Activated CD8-positive, alpha-beta memory T cell treated with anti-CD3 and anti-CD28 coated beads for 4 hours (primary cell): ENCODE measurements at places on chromosomes 1 and 21.

- DNase-seq: no peak
These were observed 173.6 kb downstream of the PTGER3 start for GRCh38 chr1:70874063-70874462.

- no peak for DNase-seq
These were observed 40.7 kb upstream of the PRKACB start for GRCh38 chr1:84103197-84103992.

GRCh38 chr1:48688102-48688760, 88.5 kb downstream of the BEND5 start:
- DNase-seq: no peak

DNA sequence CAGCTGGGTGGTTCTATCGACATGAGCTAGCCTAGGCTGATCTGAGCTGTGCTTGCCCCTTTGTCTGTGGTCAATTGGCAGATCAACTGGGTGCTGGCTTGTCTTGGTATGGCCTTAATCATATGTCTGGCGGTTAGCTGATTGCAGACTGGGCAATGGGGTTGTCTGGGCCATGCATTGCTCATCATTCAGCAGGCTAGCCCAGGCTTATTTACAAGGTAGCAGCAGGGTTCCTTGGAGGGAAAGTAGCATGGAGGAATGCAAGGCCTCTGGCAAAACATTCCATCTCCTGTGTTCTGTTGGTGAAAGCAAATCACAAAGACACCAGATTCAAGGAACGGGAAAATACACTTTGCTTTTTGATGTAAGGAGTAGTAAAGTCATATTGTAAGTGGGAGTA, 84.0 kb upstream of the IVNS1ABP start:
- no peak for DNase-seq

GRCh38 chr1:156931211-156931952, 10.9 kb downstream of the LRRC71 start:
- no peak for DNase-seq

GRCh38 chr1:182120411-182121258, 59.1 kb upstream of the ZNF648 start:
- no peak for DNase-seq

- DNase-seq: no peak
These were observed 58.6 kb downstream of the MDM4 start for GRCh38 chr1:204574865-204575163.

GRCh38 chr1:15343729-15344128, 66.0 kb upstream of the EFHD2 start:
- DNase-seq: no peak

- DNase-seq: no peak
These were observed 236.8 kb downstream of the SMYD3 start for GRCh38 chr1:246270236-246270635.

DNA sequence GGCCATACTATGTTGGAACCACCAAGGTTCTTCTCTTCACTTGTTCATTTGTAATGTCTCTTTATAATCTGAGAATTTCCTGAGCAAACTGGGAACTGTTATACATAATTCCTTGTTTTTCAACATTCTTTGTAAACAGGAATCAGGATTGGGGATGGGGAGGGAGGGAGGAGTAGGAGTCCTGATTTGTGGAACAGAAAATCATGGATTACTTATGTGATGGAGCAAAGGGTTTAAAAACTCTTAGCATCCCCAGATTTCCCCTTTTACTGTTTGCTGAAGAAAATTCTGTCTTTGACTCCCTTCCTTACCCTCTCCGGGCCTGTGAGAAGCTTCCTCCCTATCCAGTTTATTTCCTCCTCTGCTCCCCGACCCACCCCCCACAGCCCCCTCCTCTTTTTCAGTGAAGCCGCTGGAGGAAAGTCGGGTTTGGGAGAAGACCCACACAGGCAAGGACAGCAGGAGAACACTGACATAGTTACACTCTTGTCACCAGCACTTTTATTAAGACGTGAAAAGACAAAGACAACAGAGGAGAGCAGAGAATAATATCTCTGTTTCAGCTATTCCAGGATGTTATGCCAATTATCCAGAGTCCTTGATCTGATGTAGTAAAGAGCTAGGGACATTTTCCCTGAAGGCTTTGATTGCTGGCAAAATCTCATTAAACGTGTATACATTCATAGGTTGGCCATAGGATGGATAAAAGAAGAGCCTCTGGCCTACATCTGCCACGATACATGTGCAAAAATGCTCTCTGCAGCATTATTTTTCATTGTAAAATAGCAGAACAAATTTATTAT, 4.6 kb upstream of the NBPF1 start:
- DNase-seq: no peak

- no peak for DNase-seq
These were observed 103.5 kb upstream of the ZBTB40 start for GRCh38 chr1:22347854-22348760.

GRCh38 chr1:62286786-62287224, 32.4 kb downstream of the KANK4 start:
- DNase-seq: no peak

GRCh38 chr1:65434255-65434654, 13.8 kb downstream of the LEPR start:
- DNase-seq: no peak

- no peak for DNase-seq
These were observed 51.4 kb downstream of the LEPR start for GRCh38 chr1:65471861-65472332.

GRCh38 chr21:35113064-35113463, 64.0 kb upstream of the RUNX1 start:
- no peak for DNase-seq

DNA sequence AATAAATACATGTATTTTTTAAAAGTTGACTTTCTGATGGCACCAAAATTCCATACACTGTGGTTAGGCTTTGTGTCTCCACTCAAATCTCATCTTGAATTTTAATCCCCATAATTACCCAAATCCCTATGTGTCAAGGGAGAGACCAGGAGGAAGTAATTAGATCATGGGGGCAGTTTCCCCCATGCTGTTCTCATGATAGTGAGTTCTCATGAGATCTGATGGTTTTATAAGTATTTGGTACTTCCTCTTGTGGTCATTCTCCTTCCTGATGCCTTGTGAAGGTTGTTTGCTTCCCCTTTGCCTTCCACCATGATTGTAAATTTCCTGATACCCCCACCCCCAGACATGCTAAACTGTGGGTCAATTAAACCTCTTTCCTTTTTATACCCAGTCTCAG, 1218.4 kb upstream of the PRMT6 start:
- DNase-seq: no peak

DNA sequence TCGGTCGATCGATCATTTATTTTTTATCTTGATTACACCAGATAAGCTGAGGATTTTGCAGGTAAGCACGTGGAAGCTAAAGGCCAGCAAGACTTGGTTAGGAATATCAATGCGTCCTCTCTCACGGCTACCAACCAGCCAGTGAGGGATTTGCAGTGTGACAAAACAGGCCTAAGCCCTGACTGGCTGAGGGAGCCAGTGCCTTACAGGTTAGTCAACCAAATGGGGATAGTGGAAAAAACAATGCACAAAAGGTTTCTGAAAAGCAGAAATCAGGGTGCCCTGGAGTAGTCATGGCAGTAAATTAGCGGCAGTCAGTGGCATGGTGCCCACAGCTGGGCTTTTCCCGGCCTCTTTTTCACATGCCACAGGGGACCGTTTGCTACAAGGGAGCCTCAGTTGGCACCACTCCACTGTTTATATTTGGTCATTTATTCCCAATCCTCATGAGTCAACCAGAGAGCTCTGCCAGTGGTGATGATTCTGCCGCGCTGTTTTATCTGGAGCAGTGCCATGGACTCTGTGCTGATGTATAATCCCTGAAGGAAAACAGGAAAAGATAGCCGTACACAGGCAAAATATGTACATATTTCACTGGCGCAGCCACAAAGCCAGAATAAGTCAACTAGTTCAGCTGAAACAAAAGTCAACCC, 167.6 kb downstream of the RHOU start:
- no peak for DNase-seq

DNA sequence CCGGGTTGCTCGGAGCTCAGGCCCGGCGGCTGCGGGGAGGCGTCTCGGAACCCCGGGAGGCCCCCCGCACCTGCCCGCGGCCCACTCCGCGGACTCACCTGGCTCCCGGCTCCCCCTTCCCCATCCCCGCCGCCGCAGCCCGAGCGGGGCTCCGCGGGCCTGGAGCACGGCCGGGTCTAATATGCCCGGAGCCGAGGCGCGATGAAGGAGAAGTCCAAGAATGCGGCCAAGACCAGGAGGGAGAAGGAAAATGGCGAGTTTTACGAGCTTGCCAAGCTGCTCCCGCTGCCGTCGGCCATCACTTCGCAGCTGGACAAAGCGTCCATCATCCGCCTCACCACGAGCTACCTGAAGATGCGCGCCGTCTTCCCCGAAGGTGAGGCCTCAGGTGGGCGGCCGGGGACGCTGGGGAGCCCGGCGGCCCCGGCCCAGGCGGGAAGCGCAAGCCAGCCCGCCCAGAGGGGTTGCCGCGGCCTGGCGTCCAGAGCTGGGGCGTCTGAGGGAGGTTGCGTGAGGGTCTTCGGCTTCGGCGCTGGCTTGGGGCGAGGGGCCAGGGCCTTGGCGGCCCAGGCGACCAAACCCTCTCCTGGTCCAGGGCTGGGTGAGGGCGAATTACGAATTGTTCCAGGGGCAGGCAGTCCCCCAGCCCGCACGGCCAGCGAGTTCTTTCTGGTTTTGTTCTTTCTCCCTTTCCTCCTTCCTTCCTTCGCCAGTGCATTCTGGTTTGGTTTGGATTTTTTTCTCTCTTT, 805 bp downstream of the SIM2 start:
- DNase-seq: no peak

DNA sequence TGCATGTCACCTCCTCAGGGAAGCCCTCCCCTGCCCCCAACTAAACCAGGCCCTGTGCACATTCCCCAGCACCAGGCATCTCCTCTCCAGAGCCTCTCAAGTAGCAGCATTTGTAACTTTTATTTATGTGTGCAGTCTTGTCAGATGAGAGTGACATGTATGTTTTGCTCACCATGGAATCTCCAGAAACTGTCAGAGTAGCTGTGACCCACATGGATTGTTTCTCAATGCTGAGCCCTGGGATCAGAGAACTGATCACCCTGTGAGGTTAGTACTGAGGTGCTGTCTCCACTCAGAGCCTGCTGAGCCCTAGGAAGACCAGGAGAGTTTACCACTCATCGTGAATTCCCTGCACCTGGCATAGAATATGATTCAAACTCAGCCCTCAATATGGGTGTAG, 190.9 kb upstream of the EDN2 start:
- DNase-seq: no peak

DNA sequence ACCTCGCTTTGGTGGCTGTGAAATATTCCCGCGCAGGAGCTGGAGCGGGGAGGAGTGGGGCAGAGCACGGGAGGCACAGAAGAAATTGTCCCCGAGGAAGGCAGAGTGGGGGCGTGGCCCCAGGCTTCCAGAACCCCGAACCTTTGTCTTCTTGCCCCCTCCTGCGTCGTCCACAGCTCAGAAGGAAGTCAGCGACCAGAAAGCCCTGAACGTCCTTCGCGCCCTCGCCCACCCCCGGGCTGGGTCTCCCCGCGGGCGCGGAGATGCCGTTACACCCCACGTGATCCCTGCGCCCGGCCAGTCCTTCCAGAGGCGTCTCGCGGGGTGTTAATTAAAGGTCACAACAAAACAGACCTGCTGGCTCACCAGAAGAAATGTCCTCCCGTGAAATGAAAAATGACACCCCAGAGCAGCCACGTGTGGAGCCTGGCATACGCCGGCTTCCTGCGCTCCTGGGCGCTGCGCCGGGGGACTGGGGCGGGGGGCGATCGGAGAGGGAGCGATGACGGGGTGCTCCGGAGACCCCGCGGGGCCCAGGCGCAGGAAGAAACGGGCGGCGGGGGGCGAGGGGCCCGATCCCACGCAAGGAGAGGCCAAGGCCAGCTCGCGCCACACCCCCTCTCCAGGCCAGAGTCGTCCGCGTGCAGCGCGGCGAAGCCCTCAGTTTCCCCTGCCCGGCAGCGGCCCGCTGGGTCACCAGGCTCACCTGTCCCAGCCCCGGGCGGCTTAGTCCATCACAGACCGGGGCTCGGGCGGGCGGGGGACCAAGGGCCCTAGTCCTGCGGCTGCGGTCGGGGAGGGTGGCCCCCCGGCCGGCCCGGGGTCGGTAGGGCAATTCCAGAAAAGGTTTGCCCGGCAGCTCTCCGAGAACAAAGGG, 995 bp upstream of the KIF26B start:
- DNase-seq: no peak

DNA sequence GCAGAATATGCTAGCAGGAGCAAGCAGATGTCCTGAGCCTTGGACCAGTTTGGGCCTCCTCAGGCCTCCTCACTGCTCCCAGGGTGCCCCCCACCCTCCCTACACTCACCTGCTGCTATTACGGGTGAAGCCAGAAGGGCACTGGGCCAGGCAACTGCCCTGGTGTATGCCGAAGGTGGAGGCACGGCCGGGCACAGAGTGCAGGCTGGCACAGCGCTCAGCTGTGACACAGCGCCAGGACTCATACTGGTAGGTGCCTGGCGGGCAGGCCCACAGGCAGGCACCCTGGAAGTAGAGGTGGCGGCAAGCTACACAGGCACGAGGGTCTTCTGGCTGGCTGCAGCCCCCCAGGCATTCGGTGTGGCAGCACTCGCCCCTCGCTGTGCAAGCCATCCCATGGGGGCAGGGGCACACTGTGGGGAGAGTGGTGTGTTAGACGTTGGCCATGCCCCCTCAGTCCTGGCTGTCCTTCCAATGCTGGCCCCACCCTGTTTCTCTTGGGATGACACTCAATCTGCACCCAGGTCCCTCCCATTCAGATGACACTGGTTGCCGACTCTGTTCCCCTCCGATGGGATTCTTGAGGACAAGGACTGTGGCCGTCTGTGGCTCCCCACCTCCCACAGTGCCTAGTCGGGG, 7.0 kb downstream of the INSRR start:
- no peak for DNase-seq

- no peak for DNase-seq
These were observed at the start of gene CLCA1 for GRCh38 chr1:86468501-86468977. Gene CLCA1 (plus strand): TSS chr1:86468927. CDS start chr1:86468972, 45 bp downstream.

- DNase-seq: no peak
These were observed 39.0 kb downstream of the SLC37A1 start for GRCh38 chr21:42552407-42553336.

GRCh38 chr1:206579747-206580437, 32.4 kb downstream of the EIF2D start:
- DNase-seq: peak; percentile 86

GRCh38 chr1:226063224-226063976, 884 bp downstream of the H3-3A start:
- DNase-seq: no peak

- DNase-seq: no peak
These were observed 7.0 kb downstream of the IFNAR2 start for GRCh38 chr21:33236766-33237165.

DNA sequence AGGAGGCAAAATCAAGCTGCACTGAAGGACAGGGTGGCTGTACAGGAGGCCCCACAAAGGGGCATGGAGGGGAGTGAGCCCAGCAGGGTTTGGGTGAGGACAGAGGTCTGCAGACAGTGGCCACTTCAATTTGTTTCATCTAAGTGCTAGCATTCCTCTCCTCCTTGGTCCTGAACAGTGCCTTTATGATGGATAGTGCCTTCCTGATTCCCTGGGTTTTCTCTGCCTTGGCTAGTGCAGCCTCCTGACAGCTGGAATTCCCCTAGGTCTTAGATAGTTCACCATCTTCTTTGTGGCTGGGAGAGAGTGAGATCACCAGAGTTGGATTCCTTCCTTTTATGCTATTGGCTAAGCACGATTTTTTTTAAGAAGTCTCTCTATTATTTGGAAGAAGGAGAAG, 3.8 kb upstream of the HPCAL4 start:
- no peak for DNase-seq

- no peak for DNase-seq
These were observed 175.6 kb upstream of the C1orf174 start for GRCh38 chr1:4075436-4076225.
